ENCODE measurements at places on chromosomes 4 and X.

DNA sequence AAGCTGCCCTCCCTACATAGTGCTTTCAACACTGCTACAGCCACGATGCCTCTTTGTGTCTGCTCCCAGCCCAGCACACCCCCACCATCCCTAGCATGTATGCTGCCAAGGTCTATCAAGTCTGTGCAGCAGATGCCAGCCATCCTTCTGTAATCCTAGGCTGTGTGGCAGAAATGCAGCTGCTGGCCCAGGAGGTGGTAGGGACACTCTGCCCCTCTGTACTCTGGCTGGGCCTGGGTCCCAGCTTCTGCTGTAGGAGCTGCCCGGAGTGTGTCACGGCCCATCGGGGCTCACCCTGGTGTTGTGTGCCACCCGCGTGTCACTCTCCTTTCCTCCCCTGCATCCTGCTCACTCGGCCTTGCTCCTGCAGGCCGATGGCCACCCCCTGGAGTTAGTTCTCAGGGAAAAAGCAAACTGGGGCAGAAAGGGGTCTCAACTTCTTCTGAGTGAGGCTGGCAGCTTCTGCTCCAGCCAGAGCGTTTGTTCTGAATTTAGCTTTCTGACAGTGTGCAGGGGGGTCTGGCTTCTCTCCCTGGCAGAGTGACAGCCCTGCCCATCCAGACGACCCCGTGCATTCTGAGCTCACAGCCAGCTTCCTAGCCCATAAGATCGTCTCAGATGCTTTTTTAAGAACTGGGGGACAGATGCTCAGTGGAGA lies 22.7 kb downstream of the PSAPL1 start:
- DNase-seq, result no peak

DNA sequence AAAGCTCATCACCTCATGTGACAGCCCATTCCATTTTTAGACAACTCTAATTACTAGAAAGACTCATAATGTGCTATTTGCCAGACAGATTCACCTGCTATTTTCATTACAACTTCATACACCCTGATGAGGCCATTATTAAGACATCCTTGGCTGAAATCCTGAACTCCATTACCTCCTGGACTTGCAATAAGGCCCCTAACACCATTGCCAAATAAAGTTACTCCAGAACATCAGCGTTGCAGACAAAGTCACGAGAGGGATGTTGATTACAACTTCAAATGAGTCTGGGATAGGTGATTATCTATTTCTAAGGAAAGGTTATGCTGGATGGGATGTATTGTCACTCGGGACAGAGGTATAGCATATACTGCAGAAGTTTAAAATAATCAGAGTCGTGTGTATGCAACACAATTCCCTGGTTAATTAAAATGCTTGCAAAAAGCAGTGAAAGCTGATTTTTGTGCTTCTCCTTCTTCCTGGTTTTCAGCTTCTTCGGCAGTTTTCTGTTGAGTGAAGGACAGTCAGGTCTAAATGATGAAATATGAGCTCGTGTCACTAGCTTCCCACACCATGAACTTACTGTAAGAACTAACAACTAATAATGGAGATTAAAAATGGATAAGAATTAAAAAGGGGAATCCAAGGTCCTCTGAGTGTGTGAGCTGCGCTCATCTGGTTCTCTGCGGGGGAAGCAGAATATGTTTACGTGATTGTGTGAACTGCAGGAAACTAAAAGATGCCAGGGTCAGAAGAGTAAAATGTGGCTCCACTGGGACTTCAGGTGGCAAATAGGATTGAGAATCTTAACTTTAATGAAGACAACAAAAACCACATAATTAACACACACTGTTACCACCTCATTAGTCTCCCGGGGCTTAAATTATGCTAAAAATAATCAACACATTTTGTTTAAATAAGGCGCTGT lies 17.6 kb upstream of the SOD3 start:
- DNase-seq, result no peak

DNA sequence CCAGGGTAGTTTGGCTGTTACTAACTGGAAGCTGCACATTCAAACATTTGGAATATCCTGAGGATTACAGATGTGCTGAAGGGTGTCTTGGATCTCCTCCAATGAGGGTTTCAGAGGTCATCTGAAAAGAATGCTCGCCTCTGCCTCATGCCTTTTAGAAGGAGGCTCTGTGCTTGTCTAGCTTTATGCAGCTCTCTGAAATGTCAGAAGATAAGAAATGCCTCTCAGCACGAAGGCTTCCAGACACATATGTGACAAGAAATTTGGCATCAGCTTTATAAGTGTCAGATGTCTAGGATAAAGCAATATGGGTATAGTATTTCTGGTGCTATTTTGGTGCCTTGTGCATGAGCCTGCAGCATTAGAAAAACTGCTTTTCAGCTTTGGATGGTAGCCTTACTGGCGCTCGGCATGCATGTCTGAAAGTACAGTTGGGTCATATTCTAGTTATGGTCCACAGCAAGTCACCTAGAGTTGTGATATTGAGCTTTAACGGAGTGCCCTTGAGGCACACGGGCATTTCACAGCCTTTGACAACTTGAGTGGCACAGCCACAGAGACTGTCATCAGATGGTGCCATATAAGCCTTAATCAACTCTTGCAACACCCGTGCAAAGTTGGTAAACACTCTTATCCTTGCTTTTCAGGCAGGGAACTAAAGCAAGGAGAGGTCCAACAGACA lies 70.8 kb upstream of the PGRMC2 start:
- no peak for DNase-seq

DNA sequence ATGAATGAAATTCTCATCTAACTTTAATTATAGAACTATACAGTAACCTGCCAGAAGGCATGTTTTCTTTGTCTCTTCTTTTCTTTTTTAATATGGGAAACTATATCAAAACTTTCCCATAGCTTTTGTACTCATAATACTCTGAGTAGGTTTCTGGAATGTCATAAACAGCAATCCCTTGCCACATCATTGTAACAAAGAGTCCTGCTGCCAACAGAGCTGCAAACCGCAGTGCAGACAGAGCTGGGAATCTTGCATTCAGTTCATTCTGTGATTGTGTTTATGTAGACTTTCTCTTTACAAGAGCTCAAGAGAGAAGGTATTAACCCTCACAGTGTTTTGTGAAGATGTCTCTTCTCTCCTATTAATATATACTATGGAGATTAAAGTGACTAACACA lies 304.4 kb upstream of the SLIT2 start:
- DNase-seq, result no peak

Measured in vagina (tissue), 2 donors.